ENCODE measurements at places on chromosomes 4 and X.

- DNase-seq = no peak
Observed at GRCh38 chr4:112284662-112285411, 867 bp downstream of the TIFA start.

DNA sequence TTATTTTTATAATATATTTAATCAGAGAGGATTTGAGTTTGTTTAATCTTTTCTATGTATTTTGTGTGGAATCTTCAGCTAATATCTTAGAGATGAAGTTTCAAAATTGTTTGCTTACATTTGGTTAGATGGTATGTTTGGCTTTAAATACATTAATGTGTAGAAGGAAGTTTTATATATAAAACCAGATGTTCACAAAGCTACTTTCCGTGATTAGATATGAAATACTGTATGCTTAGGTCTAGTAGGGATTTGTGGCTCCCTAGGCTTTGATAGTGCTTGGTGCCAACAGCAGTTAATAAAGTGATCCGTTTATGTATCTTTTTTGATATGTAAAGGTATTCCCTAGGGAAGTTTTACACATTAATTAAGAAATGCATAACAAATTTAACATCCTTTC lies 223.0 kb downstream of the ARHGAP10 start:
- DNase-seq = no peak

- DNase-seq = no peak
Observed at GRCh38 chr4:125200556-125200955, 114.2 kb upstream of the FAT4 start.

GRCh38 chrX:17563515-17563914 lies 173.8 kb upstream of the SCML1 start:
- DNase-seq = no peak

DNA sequence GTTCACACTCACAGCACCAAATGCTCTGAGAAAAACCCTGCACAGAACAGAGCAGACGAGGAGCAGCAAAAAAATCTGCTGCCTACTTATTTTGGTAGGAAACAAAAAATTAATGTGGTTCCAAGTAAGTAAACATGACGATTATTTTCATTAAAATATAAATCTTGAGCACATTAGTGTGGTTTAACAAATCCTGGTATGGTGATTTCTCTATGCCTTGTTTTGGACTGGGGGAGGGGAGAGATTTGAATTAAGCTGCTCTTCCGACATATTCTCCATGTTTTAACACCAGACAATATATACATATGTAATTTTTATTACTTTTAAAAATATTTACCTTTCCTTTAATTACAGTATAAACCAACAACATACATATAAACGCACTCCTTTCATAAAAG lies 1.8 kb downstream of the CAMK2D start:
- DNase-seq = no peak
